Naive thymus-derived CD4-positive, alpha-beta T cell (primary cell): ENCODE measurements at places on chromosomes 2 and 18. TPM values are rescaled to one million over a fixed set of nuclear protein-coding genes. Genes with fewer than 3 reads are reported as not detected.

- no peak for DNase-seq
Observed at GRCh38 chr18:8121101-8121500, 488.1 kb upstream of the RAB12 start.

- DNase-seq: no peak
Observed at GRCh38 chr2:152477347-152478092, 142.5 kb downstream of the FMNL2 start.

DNA sequence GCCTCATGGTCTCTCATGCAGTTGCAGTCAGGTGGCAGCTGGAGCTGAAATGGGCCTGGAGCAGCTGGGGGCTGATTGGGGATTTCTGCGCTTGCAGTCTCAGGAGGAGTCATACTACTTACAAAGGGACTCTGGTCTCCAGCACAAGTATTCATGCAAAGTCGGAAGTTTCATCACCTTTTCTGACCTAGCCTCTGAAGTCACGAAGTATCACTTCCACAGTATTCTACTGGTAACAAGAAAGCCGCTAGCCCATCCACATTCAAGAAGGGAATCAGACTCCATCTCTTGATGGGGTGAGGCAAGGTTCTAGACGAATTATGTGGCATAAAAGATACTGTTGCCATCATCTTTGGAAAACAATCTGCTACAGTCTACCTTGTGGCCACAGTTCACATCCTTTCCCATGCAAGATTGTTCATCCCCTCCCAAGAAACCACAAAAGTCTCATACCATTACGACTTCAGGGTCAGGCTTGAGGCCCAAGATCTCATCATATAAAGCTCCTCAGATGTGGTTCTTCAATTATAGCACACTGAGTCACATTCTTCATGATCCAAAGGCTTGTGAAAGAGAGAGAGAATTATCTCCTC, 95.3 kb downstream of the SMC6 start:
- DNase-seq: no peak

DNA sequence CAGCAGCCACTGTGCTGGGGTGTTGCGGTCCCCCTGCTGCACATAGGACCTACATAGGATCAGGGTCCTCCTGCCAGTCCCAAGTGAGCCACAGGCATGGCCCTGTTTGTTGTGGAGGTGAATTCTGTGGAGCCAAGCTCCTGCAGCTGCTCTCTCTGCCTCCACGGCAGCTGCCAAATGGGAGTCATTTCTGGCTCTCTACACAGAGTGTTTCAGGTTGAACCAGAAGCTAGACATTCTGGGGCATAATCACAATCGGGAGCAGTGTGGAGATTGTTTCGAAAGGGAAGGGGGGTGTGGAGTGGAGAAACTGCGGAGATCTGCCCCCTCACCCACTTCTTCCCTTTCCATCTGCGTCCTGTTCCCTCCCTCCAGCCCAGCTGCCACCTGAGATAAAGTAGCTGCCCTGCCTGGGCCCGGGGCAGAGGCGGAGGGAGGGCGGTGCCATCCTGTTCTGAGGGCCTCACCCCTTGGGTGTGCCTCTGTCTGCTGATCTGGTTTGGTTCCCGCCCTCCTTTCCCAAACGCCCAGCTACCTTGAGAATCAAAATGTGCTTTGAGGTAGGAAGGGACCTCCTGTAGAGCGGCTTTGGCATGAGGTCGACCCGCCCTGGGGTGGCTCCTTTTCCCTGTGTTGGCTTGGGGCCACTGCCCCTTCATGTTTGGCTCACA, 139.4 kb downstream of the WDSUB1 start:
- no peak for DNase-seq

The SERPINB4 gene
- not detected in 2 replicates for total RNA-seq

The CAPN14 gene
- 0.92 TPM for total RNA-seq

The NT5DC4 gene
- 0.56 TPM for total RNA-seq
